HS-5 (cell line): ENCODE measurements at places on chromosomes 13 and 19.
A peak's percentile ranks its signal among the peaks of the same experiment; 100 is the strongest.

DNA sequence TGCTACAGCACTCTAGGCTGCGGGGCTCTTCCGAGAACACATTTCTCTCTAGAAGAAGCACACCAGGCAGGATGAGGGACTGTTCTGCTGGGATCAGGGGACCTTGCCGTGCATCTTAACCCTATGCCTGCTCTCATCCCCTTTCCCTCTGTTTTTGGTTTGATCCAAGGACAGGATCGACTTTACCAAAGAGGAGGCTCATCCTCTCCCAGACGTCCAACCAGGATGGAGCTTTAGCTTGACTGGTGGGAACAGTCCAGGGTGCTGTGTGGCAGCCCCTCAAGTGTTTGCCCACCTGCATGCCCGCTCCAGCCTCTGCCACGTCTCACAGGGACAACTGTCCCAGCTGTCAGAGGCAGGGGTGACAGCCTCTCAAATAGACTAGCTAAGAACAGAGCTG, 42.3 kb upstream of the KCTD15 start:
- DNase-seq: no peak

- no peak for DNase-seq
These were observed 12.2 kb upstream of the TM9SF2 start for GRCh38 chr13:99489028-99489427.

- DNase-seq: no peak
These were observed 33.1 kb downstream of the PEX11G start for GRCh38 chr19:7455600-7456296.

DNA sequence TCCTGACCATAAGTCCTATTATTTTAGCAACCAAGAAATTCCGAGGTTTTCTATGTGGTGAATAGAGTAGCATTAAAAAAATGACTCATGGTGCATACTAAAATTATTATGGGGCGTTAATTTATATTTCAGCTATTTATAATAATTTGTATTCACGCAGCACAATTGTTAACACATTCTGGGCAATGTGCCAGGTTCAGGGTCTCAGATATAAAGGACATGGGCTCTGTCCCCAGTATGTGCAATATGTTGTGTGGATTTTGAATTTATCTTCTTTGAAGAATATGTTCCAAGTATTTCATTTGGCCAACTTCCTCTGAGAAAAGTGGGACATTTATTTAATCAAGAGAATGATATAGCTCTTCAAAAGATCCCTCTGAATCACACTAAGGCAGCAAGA, 1434.7 kb upstream of the PRR20A start:
- DNase-seq: no peak

DNA sequence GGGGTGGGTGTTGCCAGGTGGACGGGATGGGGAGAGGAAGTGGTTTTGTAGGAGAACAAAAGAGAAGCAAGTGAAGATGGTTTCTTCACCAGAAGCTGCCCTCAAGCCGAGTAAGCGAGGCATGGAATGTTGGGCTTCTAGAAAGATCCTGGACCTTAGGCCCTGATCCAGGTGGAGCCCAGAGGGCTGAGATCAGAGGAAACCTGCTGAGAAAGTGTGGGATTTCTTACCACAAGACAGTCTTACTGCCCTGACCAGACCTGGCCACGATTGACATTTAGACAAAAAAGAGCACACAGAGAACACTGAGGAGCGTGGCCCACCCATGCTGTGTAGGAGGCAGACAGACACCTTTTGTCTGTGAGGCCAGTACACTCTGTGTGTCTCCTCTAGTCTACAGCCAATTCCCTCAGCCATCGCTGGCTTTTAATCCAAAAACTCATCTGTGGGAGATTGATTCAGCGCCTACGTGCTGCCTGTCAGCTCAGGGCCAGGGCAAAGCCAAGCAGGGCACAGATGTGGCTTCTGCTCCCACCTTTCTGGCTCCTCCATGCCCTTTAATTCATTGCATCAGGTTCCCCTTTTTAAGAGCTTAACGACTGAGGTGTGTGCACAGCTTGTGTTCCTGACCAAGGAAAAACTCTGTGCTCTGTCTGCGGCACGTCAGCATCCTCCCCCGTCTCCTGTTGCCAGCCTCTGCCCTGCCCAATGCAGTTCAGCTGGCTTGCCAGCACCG, 123.3 kb downstream of the AKAP11 start:
- no peak for DNase-seq

- no peak for DNase-seq
These were observed 1.6 kb downstream of the GATAD2A start for GRCh38 chr19:19406878-19407632.

DNA sequence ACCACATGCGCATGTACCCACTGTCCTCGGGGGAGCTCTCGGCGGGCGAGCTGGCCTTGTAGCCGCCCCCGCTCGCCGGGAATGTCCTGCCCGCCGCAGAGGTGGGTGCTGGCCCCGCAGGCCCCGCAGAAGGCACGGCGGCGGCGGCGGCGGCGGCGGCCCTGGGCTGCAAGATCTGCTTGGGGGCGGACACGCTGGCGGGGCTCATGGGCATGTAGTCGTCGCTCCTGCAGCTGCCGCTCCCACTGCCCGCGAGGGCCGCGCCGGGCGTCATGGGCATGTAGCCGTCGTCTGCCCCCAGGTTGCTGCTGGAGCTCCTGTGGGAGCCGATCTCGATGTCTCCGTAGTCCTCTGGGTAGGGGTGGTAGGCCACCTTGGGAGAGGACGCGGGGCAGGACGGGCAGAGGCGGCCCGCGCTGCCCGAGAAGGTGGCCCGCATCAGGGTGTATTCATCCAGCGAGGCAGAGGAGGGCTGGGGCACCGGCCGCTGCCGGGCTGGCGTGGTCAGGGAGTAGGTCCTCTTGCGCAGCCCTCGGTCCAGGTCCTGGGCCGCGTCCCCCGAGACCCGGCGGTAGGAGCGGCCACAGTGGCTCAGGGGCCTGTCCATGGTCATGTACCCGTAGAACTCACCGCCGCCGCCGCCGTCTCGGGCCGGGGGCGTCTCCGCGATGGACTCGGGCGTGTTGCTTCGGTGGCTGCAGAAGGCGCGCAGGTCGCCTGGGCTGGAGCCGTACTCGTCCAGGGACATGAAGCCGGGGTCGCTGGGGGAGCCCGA, 2.4 kb downstream of the IRS2 start:
- no peak for DNase-seq

DNA sequence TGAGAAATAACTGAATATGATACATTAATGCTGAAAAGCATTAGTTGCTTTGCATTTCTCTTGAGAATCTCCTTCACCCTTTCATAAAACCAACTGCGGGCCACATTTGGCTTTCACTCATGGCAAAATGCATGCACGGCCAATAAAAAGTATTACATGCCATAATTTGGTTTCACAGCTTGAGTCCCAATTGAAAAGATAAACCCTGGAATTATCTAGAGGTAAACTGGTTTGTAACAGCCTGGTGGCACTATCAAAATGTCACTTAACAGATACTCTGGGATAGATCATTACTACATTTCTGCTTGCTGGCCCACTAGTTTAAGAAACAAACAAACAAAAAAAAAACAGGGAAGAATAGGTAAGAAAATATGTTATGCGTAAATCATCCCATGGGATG, 3.9 kb downstream of the OBI1 start:
- DNase-seq: no peak

DNA sequence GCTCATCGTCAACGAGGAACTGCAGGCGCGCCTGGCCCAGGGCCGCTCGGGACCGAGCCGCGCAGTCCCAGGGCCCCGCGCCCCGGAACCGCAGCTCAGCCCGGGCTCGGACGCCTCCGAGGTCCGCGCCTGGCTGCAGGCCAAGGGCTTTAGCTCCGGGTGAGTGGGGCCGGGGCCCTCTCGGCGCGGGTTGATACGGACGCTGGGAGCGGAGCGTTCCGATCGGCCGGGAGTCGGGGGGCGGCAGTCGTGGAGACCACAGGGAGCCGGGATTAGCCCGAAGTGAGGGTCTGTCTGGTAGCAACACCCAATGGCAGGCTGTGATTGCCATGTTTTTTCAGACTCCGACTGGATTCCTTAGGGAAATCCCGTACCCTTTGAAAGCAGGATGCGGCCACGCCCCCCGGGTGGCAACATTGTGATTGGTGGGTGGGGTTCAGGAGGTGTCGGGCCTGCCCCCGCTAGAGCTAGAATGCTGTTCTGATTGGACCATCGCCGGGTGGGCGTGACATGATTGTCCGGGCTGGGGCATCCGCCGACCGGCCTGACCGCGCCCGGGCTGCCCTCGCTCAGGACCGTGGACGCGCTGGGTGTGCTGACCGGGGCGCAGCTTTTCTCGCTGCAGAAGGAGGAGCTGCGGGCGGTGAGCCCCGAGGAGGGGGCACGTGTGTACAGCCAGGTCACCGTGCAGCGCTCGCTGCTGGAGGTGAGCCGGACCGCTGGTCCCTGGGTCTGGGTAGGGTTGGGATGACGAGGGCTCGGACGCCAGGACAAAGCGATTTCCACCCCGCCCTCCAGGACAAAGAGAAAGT, 11.3 kb downstream of the EPS8L1 start:
- no peak for DNase-seq

DNA sequence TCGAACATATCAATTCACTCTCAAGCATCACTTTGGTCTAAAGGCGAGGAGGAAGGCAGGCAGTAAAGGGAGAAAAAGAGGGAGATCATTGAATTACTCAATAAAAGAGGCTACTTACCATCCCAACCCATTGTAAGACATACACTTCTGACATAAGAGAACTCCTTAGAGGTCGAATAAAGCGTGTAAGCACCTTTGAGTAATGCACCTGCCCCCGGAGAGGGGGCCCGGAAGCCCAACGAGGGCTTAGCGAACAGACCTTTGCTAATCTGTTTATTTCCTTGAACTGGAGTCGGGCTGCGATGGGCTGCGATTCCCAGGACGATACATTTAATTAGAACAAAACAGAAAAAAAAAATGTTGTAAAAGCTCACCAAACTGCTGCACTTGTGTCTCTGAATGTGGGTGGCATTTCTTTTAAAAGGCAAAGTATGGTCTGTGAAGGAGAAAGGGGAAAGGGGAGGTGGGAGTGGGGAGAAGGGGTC, 3.0 kb downstream of the ZC3H4 start:
- no peak for DNase-seq

- no peak for DNase-seq
These were observed 19.7 kb downstream of the ZNF714 start for GRCh38 chr19:21101521-21102242.

GRCh38 chr19:15297416-15298224, 34.7 kb downstream of the BRD4 start:
- no peak for DNase-seq

- no peak for DNase-seq
These were observed 16.6 kb downstream of the LMO7 start for GRCh38 chr13:75652726-75653125.

DNA sequence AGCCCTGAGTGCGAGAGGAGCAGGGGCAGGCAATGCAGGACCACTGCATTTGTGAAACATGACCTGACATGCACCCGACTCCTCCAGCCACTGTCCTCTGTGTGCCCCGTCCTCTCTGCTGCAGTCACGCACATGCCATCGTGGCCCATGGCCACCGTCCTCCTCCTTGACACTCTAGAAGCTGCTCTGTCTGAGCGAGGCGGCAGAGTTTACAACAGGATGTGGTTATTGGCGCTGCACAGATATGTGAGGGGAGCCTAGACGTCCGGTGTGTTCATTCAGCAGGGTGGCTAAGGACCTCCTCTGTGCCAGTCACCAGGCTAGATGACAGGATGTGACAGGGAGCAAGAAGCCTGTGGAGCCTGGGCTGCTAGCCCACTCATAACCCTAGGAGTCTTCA, 277.8 kb downstream of the FOXO1 start:
- no peak for DNase-seq

- DNase-seq: no peak
These were observed 1.5 kb upstream of the TBXA2R start for GRCh38 chr19:3608079-3608641.

DNA sequence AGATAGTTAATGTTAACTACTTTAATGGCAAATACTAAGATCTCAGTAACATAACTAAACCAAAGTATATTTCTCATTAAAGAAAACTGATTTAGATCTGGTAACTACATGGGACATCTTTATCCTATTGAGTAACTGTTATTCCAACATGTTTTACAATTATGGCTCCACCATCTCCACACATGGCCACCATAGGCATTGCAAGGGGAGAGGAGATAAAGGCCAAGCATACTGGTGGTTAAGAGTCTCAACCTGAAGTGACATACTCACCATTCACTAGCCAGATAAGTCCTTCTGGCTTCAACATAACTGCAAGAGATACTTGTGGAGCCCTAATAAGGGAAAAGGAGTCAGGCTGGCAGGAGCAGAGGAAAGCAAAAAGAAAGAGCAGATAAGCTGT, 1586.4 kb upstream of the SPRY2 start:
- no peak for DNase-seq

- DNase-seq: no peak
These were observed 24.6 kb upstream of the KLF12 start for GRCh38 chr13:74158571-74159352.

GRCh38 chr13:40401911-40402776, 264.3 kb downstream of the FOXO1 start:
- peak; percentile 63 for DNase-seq
